ENCODE measurements at places on chromosomes 16 and 17.

DNA sequence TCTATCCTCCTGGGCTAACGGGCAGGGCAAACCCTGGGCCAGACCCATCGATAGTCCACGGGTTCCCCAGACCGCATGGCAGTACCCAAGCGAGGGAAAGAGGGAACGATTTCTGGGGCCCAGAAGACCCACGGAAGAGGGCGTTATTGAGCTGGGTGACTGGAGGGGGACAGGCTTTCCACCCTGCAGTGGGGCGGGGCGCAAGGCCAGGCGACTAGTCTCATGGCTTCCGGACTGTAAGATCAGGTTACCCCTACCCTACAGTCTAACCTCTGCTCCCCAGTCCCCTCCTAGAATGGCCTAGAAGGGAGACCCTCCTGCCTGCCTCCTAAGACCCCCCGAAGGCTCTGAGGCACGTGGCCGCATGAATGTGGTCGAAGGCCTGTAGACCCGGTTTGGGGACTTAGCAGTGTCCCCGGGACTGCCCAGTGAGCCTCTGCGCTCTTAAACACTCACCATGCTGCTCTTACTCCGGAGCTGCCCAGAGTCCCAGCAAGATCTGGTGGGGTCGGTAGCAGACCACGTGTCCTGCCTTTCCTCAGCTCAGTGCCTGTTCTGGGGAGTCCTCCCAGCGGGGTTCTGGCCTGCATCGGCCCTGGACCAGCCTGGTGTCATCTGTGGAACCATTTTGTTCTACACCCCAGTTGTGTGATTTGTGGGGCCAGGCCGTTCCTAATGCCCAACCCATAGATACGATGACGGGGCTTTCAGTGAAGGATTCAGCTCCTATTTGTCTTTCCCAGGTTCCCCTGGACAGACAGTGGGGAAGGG lies 13.2 kb upstream of the AURKB start:
- DNase-seq = peak; percentile 85

DNA sequence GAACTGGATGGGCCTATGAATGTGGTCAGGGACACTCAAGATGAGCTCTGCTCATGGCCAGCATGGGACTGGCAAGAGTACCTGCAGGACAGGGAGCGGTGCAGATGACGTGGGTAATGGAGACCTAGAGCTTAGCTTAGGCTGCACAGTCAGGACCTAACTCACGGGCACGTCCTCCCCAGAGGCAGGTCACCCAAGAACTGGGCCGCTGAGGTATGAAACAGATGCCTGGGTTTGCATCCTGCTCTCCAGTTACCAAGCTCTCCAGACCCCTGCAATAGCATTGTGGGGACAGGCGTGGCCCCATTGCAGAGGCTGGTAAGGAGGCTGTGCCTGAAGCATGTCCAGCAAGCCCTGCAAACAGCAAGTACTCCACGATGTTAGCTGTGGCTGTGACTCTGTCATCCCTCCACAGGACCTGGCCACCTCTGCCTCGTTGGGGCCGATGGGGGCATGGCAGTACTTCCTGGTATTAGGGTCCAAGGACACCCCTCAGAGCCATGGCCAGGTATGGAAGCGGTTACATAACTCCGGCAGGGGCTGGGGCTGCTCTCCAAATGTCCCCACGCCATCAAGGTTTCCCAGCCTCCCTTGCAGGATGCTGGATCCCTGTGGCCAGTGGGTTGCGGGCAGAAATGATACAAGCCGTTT lies 37.5 kb upstream of the RBFOX3 start:
- DNase-seq = no peak

DNA sequence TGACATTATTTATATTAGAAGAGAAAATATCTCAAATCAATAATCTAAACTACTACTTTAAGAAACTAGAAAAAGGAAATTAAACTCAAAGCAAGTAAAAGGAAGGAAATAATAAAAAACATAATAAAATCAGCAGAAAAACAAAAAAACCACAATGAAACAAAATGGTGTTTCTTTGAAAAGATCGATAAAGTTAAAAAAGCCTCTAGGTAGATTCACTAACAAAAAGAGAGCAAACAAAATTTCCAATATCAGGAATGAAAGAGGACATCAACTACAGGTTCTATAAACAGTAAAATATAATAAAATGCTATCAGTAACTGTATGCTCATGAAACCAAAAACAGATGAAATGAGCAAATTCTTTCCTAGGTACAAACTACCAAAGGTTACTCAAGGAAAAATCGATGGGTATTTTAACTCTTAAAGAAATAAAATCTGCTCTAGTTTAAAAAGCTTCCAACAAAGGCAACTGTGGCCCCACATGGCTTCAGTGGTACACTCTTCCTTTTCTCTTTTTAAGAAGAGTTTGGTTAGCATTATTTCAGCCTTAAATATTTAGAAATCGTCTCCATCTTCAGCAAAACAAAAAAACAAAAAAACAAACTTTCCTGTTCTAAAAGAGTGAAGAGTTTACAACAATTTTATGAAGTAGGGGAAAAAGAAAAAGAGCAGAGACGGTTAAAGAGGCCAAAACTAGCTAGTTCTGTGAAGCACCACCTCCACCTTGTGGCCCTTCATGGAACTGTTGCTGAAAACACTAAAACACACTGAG lies 102.2 kb downstream of the TRIM37 start:
- DNase-seq = peak; percentile 67

DNA sequence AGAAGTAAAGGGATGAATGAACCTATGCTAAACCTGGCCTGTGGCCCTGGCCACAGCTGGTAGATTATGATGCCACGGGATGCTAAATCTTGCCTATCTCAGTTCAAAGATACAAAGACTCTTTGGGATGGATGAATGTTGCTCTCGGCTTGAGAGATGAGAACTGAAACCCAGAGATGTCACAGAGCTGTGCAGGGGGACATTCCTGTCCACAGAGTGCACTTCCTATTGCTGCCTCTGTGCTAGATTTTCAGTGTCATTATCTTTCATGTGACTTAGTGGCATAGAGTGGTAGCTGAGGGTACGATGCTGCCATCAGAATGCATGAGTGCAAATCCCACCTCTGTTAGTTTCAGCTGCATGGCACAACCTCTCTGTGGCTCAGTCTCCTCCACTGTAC lies 2.3 kb upstream of the MT1M start:
- no peak for DNase-seq

GRCh38 chr17:48747445-48748363 lies 19.2 kb upstream of the HOXB13 start:
- peak; percentile 65 for DNase-seq

Data from neural progenitor cell (in vitro differentiated cells).